ENCODE measurements at places on chromosomes 16 and 17.

GRCh38 chr17:45428931-45429338, 3.7 kb downstream of the ARHGAP27 start:
- no peak for DNase-seq

DNA sequence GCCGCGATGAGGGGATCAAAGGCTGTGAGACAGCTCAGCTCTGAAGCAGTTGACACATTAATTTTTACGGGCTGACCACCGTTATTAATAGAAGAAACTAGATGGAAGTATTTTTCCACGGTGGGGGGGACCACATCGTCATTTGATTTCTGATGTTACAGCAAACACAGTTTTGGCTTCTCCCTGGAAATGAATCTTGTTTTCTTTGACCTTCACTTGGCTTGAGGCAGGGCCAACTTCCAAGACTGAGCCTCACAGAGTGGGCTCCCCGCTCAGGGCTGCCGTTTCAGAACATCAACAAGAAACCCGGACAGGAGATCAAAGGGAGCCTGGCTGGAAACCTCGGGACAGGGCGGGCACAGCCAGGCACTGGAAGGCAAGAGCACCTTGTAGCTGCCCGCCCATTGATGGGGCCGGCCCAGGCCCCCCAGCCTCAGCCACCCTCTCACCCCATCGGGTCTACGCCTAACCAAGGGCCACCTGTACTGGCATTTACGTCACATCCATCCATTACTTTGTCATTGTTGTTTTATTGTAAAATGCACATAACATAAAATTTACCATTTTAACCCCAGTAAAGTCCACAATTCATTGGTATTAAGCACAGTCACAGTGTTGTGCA, 124.6 kb downstream of the C16orf95 start:
- no peak for DNase-seq

DNA sequence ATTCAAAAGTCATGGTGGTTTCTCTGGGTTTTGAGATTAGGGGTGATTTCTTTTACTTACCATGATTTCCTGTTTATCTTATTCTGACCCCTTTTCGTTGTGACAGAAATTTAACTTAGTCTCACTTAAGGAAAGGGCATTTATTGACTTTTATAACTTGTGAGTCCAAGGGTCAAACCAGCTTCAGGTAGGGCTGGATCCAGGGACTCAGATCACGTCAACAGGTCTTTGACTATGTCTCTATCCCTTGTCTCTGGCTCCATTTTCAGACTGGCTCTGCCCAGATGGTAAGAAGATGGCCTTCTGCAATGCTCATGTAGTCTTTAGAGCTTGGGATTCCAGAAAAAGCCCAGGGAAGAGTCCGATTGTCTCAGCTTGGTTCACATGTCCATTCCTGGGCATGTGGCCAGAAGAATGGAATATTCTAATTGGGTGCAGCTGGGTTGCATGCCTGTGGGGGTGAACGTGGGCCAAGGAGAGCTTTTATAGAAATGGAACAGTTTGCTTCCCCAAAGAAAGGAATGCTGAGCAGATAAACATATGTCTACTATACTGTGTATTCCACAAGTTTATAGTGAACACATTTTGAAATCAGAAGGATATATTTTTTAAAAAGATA, 13.4 kb downstream of the USP43 start:
- DNase-seq, result no peak

DNA sequence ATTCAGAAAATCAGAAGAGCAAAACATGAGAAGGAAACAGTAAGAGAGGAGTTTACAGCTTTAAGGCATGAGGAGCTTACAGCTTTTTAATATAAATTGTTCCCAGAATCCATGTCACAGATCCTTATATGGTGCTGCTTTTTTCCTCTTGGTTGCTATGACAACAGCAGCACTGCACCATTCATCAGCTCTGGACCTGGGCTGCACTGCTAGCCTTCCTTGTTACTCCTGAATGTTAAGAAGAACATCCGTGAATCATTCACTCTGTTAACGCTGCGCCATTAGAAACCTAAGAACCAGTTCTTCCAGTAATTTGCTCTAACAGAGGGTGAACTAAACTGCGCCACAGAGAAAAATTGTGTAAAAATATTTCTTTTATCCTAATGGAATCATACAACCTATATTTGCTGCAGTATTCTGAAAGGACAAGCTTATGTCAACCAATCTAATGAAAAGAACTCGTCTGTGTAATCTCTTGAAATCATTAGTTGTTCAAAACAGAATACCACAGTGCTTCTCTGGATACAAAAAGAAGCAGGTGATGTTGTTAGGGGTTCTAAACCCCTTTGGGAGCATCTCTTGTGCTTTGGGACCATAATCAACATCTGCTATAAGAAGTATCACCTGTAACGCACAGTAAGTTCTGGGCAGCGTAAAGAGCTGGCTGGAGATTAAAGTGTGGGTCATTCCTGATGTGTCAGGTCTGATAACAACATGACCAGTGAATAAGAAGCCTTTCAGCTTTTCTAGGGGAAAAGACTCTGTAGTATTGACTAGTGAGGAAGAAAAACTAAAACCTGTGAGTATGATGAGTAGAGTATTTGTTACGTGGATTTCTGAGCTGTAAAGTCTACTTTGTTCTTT, 151.2 kb downstream of the TANC2 start:
- no peak for DNase-seq

GRCh38 chr17:42531455-42532354, 4.3 kb upstream of the NAGLU start:
- peak; percentile 57 for DNase-seq

DNA sequence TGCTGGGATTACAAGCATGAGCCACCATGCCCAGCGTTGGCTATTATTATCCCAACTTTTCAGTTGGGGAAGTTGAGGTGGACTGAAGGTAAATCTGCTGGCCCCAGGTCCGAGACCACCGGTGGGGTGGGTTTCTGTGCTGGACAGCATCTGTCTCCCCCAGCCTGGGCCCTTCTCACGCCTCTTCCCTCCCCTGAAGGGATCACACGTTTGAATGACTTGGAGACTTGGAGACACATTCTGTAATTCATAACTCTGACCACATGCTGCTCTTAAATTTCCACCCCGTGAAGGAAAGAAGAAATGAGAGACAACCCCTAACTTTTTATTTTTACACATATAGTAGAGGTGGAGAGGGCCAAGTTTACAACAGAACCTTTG, 109.8 kb downstream of the MSI2 start:
- DNase-seq, result no peak

DNA sequence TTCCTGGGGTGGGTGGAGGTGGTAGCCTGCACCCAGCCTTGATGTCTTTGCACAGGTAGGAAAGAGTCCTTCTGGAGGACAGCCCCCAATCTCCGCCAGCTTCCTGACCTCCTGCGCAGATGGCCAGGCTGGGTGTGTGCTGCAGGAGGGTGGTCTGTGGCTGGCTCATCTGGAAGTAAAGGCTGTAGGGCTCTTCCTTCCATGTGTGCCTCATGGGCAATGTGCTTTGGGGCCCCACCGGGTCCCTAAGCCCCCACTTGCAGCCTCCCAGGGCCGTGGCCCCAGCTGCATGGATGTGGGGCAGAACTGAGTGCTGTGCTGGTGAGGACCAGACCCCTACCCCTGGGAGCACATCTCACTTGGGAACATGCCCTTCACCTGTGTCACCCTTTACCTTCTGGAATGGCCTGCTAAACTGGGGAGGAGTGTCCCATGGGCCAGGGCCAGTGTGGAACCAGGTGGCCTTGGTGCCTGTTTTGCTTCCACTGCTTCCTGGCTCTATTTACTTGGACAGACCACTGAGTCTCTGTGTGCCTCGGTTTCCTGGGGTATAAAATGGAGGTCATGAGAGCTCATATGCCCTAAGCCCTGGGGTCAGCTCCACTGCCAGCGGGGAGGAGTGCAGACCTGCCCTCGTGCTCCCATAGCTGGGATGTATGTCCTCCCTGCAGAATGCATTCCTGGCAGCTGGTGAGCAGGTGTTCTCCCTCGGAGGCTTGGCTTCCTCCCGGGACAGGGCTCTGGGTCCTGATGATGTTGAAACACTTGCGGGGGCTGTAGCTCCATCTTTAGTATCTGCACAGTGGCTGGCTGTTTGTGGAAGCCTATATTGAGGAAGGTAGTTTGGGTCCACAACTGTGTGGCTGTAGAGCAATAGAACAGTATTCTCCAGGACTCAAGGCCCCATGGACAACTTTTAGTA, 18.0 kb downstream of the MPRIP start:
- no peak for DNase-seq

- DNase-seq, result no peak
Measured at GRCh38 chr16:88736496-88736895, 30.2 kb downstream of the CTU2 start.

DNA sequence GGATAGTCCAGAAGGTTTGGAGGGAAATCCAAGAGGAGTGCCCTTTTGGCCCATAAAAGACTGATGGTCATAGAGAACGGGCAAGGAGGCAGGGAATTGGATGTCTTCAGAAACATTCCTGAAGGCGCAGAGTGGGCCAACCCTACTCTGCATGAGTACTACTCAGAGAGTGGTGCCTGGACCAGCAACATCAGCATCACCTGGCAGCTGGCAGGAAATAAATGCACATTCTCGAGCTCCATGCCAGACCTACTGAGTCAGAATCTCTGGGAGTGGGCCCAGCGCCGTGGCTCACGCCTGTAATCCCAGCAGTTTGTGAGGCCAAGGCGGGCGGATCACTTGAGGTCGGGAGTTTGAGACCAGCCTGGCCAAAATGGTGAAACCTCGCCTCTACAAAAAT, 27.1 kb upstream of the SLC39A11 start:
- DNase-seq, result no peak

- DNase-seq, result no peak
Measured at GRCh38 chr16:55475919-55476318, 3.1 kb upstream of the MMP2 start.

GRCh38 chr17:4177806-4178205, 34.8 kb downstream of the CYB5D2 start:
- DNase-seq, result no peak

GRCh38 chr17:48555258-48556228, 10.6 kb upstream of the HOXB2 start:
- no peak for DNase-seq

DNA sequence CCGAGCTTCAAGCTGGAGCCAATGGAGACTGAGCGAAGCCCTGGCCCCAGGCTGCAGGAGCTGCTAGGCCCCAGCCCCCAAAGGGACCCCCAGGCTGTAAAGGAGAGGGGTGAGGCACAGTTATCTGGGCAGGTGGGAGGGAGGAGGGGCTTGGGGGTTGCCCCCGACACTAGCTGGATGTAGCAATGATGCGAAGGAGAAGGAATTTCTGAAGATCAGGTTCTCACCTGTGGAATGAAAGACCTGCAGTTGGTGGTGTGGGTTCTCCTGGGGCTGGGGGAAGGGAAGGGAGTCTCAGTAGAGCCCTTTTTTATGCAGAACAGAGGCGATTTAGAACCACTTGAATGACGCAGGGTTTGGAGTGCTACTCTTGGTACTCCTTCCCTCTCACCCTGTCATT, 1.8 kb downstream of the ZNF263 start:
- DNase-seq, result no peak

- no peak for DNase-seq
Measured at GRCh38 chr16:78953526-78953925, 647.0 kb downstream of the MAF start.

- no peak for DNase-seq
Measured at GRCh38 chr17:75133001-75133400, 1.5 kb upstream of the NT5C start.

- DNase-seq, result no peak
Measured at GRCh38 chr16:47774661-47775060, 313.5 kb downstream of the PHKB start.

DNA sequence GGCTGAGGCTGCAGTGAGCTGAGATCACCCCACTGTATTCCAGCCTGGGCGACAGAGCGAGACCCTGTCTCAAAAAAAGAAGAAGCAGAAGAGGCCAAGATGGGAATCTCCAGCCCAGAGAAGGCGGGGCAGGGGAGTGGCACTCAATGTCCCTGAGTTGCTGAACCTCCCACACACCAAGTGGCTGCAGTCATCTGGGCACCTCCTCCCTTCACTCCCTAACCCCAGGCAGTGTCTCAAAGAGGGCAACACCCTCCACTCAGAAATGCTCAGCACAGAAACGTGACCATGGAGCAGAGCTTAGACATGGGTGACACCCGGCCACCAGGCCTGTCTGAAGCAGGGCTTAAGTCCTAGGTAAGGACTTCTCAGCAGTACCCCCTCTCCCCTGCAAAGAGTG, 36.3 kb upstream of the BCAR1 start:
- no peak for DNase-seq

DNA sequence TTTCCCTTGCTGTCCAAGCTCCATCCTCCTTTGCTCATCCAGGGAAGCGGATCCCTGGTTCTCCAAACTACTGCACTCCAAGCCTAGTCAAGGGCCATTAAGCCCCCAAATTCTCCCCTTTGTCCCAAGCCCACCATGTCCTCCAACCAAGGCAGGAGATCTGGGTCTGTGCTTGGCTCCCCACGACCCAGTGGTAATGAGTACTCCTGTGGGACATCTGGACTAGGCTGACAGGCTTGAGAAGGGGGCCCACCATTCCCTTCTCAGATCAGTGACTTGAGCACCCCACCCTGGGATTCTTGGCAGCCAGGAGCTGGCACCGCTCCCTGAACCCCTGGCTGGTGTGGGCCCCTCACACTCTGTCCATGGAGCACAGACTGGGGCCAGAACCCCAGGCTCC, 17.1 kb downstream of the OSBPL7 start:
- DNase-seq, result no peak

GRCh38 chr16:10637337-10638037, 57.1 kb upstream of the EMP2 start:
- DNase-seq, result no peak

DNA sequence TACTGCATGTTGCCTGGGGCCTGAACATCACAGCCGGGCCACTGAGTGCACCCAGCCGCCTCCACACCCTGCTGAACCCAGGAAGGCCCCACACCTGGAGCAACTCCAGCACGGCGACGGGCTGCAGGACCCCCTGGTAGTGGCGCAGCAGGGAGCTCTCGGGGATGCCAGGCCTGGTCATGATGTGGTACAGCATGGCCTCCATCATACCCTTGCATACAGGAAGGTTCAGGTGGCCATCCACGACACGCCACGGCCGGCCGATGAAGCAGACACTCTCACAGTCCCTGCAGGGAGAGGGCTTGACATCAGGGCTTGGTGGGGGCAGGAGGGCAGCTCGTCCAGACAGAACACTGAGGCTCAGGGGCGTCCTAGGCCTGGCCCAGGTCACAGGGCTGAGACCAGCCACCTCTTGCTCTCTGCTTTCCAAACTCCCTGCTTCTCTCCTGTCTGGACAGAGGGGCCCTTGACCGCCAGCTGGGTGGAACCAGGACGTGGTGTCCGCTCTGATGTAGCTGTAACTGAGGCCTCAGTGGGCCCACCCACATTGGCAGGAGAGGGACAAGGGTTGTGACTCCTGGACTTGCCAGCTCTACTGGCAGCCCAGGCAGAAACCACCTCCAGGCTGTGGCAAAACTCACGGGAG, 60.3 kb downstream of the IL21R start:
- no peak for DNase-seq

GRCh38 chr16:4607841-4608703, 6.6 kb downstream of the UBALD1 start:
- no peak for DNase-seq
